ENCODE measurements at places on chromosomes 6 and 20. TPM values are rescaled to one million over a fixed set of nuclear protein-coding genes. Genes with fewer than 3 reads are reported as not detected.

The SIRPB1 gene
- polyA plus RNA-seq = not detected

The MYBL2 gene
- polyA plus RNA-seq = 1.7 TPM

The TXLNB gene
- polyA plus RNA-seq = 0.88 TPM

The CABLES2 gene
- 4.9 TPM for polyA plus RNA-seq

The HLA-DOA gene
- polyA plus RNA-seq = not detected

The IRF4 gene
- not detected for polyA plus RNA-seq

The RAMACL gene
- polyA plus RNA-seq = 0.87 TPM

The HEY2 gene
- not detected for polyA plus RNA-seq

The DUSP15 gene
- not detected for polyA plus RNA-seq

The SIRPD gene
- not detected for polyA plus RNA-seq

The SMIM13 gene
- polyA plus RNA-seq = 9.0 TPM

The TFAP2D gene
- not detected for polyA plus RNA-seq

The GNAS-AS1 gene
- polyA plus RNA-seq = 0.65 TPM

The PPP1R14C gene
- not detected for polyA plus RNA-seq

The FERMT1 gene
- polyA plus RNA-seq = 2.8 TPM

The MYH7B gene
- polyA plus RNA-seq = 0.02 TPM

The SLC26A8 gene
- polyA plus RNA-seq = not detected

The SAMD3 gene
- polyA plus RNA-seq = 2.4 TPM

The TMC2 gene
- polyA plus RNA-seq = not detected

The CCDC167 gene
- 27.3 TPM for polyA plus RNA-seq

The FAM162B gene
- polyA plus RNA-seq = 10.9 TPM

The LZTS3 gene
- polyA plus RNA-seq = 2.0 TPM

The DEFB124 gene
- not detected for polyA plus RNA-seq

The CLPSL2 gene
- not detected for polyA plus RNA-seq
